ENCODE measurements at places on chromosomes 1 and 21.

- DNase-seq, result no peak
Measured at GRCh38 chr1:98919211-98919610, 85.5 kb downstream of the PLPPR5 start.

DNA sequence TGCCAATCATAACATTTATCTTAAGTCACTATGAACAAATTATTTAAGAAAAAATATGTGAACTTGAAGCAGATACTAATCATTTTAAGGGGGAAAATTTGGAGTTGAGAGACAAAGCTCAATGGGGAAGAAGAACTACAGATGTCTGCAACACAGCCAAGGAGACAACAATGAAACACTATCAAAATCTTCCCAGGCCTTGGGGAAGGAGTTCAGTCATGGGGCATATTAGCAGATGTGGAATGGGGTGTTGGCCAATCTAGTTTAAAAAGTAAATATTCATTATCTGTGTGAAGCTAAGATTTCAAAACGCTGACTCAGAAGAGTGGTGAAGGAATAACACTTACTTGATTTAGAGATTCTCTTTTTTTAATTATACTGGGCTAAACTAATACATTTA lies 671.6 kb upstream of the ZP4 start:
- peak; percentile 36 for DNase-seq

GRCh38 chr1:114716304-114717170 lies at the start of gene NRAS:
Gene NRAS, minus strand, starts transcription at chr1:114716771. Its CDS starts 611 bp downstream, at chr1:114716160.
- peak; percentile 98 for DNase-seq

DNA sequence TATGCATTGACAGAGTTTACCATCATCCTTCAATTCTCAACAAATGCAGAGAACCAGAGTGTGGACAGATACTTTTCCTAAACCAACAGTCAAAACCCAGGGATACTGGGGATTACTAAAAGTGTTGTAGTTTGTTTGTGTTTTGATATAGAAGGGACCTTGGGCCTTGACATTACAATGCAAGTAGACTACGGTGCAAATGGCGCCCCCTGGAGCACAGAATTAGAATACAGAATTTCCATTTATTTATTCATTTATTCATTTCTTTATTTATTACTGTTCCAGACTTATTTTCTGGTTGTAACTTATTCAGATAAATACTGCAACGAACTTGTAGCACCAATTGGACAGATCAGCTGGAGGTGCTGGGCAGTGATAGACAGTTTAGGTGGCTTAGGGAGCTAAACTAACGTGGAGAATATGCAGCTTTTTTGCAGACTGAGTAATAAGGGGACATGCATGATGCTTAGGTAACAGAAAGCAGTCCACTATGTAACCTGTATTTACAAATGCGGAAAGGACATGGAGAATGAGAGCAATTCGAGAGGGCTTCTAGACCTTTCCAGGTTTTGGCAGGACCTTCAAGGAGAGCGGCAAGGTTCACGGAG lies 42.6 kb downstream of the KIRREL1 start:
- peak; percentile 73 for DNase-seq

- DNase-seq, result peak; percentile 87
Measured at GRCh38 chr1:3618881-3619671, 5.7 kb upstream of the TPRG1L start.

GRCh38 chr1:24027838-24028468 lies 47.8 kb upstream of the SRSF10 start:
- DNase-seq, result peak; percentile 73

DNA sequence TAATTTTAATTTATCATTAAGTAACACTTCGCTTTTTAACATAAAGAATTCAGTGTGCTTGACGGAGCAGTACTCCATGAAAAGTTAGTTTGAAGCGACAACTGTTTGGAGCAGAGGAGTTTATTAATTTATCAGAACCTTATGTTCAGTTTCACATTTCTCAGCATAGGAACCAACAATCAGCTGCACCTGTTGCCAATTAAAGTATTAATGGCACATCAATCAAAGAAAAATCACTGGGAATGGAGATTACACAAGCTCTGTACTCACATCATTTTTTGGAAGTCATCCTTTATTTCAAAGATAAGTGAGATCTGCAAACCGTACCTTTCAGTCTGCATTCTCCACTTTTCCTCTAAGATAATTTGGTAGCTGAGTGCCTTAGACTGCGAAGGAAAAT lies 344.6 kb downstream of the LMO4 start:
- DNase-seq, result no peak

- no peak for DNase-seq
Measured at GRCh38 chr1:178243119-178243518, 149.2 kb downstream of the RASAL2 start.

DNA sequence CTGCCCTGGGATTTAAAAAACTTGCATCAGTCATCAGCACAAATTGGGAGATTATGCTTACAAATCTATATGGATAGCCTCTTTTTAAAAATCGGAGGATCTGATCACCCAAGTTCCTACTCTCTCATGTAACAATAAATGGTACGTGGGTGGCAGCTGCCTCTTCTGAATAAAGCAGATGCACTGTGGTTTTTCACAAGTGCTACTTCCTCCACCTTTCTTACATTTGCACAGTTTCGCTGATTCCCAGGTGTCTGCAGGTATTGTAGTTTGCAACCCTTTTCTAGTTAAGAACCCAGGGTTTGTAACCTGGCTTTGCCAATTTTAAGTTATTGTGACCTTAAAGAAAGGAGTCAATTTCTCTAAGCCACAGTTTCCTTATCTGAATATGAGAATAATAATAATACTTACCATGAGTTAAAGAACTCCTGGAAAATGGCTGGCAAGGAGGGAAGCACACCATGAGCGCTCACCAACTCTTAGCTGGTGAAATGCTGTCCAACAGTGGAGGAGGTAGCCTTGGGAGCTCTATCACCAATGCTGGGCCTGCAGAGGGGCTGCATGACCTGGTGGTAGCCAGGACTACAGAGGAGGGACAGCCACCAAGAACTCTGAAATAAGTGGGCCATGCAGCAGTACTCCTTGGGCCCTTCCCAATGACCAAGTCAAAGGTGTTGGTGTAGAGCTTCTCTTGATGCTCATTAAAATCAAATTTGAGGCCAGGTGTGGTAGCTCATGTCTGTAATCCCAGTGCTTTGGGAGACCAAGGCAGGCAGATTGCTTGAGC lies 30.2 kb upstream of the KCNA2 start:
- DNase-seq, result no peak

DNA sequence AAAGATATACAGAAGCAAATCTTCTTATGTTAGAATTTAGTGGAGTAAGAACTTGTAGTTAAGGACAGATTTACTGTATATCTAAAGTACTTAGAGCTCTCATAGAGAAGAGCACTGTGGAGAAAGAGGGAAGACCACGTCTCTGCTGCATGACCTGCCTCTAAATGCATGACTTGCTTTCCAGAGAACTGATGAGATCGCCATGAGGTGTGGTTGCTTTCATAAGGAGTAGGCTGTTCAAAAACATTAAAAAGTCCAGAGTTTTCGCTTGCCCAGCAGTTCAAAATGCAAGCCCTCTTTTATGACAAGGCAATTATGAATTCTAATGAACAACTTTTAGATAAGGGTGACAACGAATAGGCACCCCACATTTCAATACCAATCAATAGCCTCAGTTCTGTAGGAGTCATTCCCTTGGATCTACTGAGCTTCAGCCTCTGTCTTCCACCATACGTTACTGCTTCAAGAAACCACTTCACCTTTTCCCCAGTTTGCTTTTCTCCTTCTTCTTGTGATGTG lies 24.9 kb downstream of the SLC30A10 start:
- DNase-seq, result no peak

GRCh38 chr21:26844258-26845065 lies 747 bp downstream of the ADAMTS1 start:
- DNase-seq, result peak; percentile 76

- no peak for DNase-seq
Measured at GRCh38 chr1:154145986-154146385, 8.9 kb downstream of the NUP210L start.

DNA sequence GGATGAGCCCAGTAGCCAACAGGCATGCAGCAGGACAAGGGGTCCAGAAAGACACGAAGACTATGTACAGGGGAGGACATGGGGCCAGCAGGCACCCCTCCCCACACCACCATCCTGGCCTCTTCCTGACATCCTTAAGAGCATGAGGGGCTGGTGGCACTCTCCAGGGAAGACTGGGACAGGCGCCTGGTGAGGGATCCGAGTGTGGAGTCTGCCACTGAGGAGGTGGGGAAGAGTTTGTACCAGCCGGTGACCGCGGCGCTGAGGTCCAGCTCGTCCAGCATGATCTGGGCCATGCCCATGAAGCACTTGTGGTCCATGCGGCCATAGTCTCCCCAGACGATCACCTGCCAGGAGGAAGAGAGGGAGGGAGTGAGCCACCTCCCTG lies 39.1 kb downstream of the RIMS3 start:
- DNase-seq, result no peak

- no peak for DNase-seq
Measured at GRCh38 chr1:217249857-217250256, 381.0 kb downstream of the GPATCH2 start.

- DNase-seq, result peak; percentile 40
Measured at GRCh38 chr1:24860841-24861240, 69.2 kb downstream of the RUNX3 start.

DNA sequence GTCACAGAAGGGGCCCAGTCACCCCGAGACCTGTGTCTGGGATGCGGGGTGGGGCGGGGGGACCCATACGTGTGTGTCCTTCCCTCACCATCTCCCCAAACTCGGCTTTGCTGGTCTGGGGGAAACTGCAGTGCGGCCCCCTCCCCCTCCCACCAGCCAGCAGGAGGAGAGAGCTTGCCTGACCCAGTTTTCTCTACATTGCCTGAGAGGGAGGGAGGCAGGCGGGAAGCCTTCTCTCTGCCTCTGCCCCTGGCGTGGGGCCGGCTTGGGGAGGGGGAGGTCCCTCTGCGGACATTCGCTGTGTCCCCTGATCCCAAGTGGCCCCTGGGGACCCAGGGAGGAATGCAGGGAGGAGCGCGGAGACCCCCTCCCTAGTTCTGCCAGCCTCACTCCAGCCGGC lies 3.9 kb downstream of the EPHA8 start:
- DNase-seq, result no peak

DNA sequence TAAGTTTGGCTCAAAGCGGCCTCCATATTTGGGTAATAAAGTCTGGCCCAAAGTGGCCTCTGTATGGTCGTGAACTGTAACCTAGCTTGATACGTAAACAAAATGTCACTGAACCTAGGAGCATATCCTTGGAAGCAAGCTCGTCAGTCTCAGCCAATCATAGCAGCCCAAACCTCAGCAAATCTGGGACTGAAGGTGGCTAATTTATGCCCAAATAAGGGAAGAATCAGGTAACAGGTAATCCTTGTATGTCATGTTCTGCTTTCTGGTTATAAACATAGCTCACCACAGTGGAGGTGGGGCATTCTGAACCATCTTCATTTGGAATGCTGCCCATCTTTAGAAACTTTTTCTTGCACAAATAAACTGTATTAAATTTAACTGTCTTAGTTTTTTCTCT lies 281.1 kb downstream of the TTLL7 start:
- no peak for DNase-seq

GRCh38 chr1:181083842-181084605 lies 4.5 kb upstream of the IER5 start:
- peak; percentile 58 for DNase-seq

GRCh38 chr1:52727956-52728656 lies 1.9 kb downstream of the ZYG11B start:
- DNase-seq, result peak; percentile 4

DNA sequence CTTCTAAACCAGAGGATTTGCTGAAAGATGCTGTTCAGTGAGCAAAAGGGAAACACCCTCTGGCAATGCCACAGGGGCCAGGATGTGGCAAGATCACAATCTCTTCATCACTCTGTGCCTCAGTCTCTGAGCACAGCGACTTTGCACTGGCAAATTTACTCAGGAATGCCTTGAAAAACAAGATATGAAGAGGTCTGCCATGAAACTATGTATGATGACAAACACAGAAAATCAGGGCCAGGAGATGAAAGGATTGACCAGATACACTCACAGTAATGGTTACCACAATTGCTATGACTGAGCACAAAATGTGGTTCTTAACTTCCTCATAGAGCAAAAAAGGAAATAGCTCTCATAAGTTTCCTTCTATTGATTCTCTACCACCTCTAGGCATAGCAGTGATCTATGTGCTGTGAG lies 5.8 kb downstream of the TTC13 start:
- DNase-seq, result peak; percentile 41

GRCh38 chr1:111921948-111922347 lies 67.5 kb downstream of the KCND3 start:
- no peak for DNase-seq

GRCh38 chr1:21641537-21641936 lies 27.6 kb downstream of the RAP1GAP start:
- no peak for DNase-seq

DNA sequence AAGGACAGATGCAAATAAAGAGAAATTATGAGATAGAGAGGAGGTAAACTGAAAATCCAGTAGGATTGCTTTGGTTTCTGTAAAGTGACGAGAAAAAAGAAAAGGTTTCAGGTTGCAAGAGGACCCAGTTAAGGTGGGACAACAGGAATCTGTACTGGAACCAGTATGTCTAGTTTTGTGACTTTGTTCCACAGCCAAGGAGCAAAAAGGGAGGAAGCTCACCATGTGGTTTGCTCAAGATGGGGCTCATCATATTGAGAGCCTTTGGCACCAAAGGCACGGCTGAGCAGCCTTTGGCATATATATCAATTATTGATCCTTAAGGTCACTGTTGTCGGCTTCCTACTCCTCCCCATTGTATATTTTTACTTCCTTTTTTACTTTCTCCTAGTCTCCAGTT lies 1.8 kb upstream of the ZDHHC18 start:
- DNase-seq, result no peak

- peak; percentile 92 for DNase-seq
Measured at GRCh38 chr1:152162792-152163463, 3.9 kb upstream of the RPTN start.

GRCh38 chr21:39616211-39616772 lies 3.6 kb downstream of the B3GALT5 start:
- no peak for DNase-seq

GRCh38 chr1:152520561-152521090 lies 6.3 kb downstream of the CRCT1 start:
- DNase-seq, result no peak

GRCh38 chr21:46369520-46370235 lies 45.7 kb downstream of the PCNT start:
- DNase-seq, result no peak

GRCh38 chr1:172219966-172220365 lies 200.5 kb upstream of the C1orf105 start:
- DNase-seq, result no peak

GRCh38 chr1:235937123-235937522 lies 70.4 kb upstream of the LYST start:
- no peak for DNase-seq
